ENCODE measurements at places on chromosomes 11 and 22.

DNA sequence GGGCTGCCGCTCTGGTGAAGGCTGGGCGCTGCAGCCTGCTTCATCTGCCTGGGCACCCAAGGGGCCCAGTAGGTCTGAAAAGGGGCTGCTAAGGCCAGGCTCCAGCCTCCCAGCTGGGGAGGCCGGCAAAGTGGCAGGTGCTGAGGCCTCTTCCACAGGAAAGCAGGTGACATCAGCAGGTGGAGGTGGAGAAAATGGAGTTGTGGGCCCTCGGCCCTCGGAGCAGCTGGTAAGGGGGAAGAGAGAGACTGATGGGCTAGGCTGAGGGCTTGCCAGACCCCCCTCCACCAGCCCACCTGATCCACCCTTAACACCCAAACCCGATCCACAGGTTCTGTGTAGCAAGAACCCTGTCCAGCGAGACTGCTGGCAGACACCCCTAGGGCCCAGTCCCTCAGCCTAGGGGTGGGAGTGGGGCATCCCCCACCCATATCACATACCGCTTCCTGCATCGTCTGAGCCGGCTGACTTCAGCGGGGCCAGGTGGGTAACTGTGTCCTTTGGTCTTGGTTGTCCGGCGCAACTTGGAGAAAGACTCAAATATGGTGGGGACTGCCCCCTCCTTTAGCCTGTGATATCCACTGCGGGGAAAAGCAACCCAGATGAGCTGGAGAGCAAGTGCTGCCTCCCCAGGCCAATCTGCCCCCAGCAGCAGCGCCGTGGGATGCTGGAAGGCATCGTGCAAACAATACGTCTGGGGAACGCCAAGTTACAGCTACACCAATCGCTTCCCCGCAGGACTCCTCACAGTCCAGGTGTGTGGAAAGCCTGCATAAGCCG is 1.5 kb downstream of the THAP7 start:
- DNase-seq = no peak

DNA sequence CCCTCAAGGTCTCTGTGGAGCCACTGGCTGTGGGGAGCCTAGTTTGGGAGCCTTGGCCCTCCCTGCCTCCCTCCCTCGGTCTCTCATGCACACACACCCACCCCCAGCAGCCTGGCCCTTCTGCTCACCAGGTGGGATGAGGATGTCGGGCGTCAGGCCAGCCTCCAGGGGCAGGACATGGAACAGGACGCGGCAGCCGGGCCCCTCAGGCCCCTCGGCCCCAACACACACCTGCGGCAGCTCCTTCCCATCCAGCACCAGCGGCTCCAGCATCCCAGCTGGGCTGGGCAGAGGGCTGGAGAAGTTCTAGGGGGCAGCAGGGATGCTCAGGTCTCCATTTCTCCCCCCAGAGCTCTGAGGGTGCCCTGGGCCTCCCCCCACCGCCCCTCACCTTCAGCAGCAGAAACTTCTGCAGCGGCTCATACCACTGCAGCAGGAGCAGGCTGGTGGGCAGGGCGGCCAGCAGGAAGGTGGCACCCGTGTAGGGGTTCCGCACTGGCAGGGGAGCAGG is 11.2 kb downstream of the MAP4K2 start:
- DNase-seq = no peak

GRCh38 chr22:36606114-36606513 is 77.1 kb upstream of the EIF3D start:
- no peak for DNase-seq

DNA sequence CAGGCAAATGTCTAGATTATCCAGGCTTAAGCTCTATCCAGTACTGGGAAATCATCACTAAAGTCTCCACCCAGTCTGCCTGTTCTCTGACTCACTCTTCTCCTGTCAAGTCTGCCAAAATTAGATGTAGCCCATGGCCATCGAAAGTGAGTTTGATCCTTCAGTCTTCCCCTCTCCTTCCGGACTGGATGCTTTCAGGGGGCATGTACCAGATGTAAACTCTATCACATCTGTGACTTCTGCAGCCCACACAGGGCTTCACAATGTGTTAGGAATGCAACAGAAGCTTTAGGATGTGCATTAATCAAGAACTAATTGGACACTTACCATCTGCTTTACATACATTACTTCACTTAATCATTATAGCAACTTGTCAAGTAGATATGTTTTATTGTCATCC is 12.3 kb downstream of the ME3 start:
- no peak for DNase-seq

GRCh38 chr22:44891791-44892190 is 118.0 kb downstream of the PHF21B start:
- no peak for DNase-seq

DNA sequence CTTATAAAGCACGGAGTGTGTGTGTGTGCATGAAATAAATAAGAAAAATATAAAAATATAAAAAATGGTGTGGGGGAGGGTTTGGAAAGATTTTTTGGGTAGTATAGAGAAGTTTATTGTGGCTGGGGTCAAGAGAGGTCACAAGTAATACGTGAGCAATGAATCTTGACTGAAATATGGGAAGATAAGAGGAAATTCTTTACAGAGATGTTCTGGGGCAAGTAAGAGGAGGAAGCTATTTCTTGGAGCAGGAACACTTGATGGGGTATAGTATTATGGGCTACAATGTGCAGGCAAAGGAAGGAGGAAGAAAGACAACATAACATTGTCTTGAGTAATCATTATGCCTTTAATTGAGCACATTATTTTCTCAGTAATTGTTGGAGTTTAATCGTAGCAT is 2.1 kb downstream of the HBD start:
- DNase-seq = no peak

DNA sequence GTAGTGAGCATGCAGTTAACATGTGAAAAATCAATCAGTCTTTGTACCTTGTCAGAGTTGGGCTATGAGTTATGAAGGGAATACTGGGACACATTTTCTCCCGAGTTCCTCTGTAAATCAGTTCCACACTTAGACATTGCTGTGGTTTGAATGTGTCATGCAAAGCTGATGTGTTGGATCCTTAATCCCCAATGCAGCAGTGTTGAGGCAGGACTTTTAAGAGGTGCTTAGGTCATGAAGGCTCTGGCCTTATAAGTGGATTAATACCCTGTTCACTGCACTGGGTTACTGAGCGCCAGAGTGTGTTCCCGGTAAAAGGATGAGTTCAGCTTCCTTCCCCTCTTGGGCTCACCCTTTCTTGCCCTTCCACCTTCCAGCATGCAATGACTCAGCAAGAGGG is 742.1 kb upstream of the TENM4 start:
- DNase-seq = no peak

DNA sequence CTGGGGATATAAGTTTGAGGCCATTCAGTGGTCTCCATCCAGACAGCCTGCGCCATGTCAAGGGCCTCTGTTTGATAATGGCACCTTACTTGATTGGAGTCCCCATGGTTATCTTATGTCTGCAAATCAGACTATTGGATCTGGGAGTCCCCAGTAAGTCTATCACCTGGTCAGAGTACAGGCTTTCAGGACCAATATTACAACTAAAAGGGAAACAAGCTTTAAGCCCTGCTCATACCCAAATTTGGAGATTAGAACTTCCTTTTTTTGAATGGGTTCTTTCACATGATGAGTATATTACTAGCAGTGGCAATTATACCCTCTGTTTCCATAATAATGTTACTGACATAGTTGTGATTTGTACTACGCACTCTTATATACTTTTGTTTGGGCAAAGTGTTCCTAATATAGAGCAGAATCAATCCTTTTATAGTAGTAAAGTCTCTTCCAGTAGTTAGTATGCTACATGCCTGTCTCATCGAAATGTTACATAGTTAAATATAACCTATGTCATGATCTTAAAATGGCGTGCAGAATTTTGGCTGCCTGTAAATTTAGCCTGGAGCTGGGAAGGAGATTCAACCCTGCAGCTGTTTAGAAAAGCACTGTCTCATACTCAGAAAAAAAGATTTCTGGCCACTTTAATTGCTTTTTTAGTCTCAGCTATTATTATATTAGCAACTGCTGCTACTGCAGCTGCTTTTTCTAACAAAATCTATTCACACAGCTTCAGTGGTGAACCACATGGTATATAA is 4.9 kb downstream of the MS4A15 start:
- no peak for DNase-seq

- DNase-seq = no peak
Measured at GRCh38 chr11:104370478-104370877, 206.5 kb upstream of the PDGFD start.

DNA sequence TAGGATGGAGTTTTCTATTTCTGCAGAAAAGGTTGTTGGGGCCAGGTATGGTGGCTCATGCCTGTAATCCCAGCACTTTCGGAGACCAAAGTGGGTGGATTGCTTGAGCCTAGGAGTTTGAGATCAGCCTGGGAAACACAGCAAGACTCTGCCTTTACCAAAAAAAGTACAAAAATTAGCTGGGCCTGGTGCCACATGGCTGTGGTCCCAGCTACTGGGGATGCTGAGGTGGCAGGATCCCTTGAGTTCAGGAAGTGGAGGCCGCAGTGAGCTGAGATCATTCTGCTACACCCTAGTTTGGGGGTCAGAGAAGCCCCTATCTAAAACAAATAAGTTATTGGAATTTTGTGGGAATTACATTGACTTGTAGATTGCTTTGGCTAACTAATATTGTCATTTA is 71.7 kb downstream of the FDX1 start:
- DNase-seq = no peak

DNA sequence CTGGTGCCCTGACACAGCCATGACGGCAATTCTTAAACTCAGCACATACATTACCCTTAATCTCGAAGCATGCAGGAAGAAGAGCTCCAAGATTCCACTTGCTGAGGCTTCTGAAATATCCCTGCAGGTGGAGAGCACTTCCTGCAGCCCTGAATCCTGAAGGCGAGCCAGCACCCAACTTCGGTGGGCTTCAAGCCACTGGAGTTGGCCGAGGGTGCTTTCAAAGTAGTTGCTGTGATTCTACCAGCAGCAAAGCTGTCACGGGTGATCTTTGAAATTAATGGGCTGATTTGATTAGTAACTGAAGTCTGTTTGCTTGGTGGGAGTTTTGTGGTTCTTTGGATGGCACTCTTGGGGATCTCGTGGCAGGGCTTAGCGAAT is 9.0 kb upstream of the FTH1 start:
- no peak for DNase-seq

DNA sequence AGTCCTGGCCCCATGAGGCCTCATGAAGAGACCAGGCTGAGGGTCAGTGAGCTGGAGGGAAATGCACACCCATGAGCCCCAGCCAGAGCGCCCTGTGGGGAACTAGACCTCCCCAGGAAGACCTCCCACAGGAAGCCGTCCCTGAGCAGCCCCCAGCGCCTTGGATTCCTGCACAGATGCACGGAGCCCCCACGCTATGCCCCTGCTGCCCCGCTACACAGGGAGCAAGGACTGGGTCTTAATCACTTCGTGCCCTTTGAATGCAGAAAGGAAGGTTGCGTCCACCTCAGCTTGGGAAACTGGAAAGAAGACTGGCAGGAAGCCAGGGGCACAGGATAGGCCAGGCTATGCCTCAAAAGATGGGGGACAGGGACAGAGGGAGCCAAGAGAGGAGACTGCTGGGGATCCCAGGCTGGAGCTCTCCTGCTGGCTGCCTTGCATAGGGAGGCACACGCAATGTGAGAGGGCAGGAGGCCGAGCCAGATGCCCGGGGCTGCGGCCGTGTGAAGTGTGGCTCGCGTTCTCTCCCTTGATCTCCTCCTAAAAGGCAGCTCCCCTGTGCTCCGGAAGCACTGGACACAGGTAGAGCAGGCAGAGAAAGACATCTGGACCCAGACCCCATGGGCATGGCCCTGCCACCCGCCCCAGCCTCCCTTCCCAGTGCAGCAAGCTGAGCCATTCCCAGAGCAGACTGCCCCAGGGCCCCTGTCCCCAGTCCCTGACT is 32.8 kb downstream of the MACROD1 start:
- DNase-seq = no peak

- no peak for DNase-seq
Measured at GRCh38 chr11:111438846-111439520, 59.9 kb upstream of the POU2AF1 start.

GRCh38 chr11:28347371-28347770 is 239.2 kb downstream of the METTL15 start:
- DNase-seq = no peak

DNA sequence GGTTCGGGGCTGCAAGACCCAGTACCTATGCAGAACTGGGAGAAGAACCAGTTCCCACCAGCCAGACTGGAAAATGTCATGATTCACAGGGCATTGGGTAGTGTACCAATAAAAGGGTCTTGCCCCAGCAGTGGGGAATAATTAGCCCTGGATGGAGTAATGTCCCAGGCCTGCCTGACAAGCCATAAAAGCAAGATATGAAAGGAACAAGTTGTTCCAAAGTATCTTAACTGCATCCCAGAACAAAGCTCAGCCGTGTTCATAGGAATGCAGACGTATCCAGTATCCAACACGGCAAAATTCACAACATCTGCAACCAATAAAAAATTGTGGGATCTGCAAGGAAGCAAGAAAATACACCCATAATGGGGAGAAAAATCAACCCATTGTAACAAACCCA is 47.9 kb downstream of the ASCL2 start:
- DNase-seq = no peak

Data from epithelial cell of prostate (primary cell).